BE2C (cell line): ENCODE measurements at places on chromosomes 3 and 15.

GRCh38 chr3:147049305-147049704, 357.0 kb downstream of the ZIC4 start:
- no peak for DNase-seq

DNA sequence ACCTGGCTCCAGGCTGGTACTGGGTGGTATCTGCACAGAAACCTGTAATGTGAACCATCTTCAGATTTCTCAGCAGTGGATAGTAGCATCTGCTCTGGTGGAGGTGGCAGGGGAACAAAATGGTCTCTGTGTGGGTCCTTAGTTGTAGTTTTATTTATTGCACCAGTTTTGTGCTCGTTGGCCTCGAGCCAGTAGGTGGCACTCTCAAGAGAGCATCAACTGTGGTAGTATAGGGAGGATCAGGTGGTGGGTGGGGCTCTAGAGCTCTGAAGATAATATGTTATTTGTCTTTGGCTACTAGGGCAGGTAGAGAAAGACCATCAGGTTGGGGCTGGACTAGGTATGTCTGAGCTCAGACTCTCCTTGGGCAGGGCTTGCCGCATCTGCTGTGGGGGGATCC, 254.0 kb upstream of the GPR149 start:
- no peak for DNase-seq

DNA sequence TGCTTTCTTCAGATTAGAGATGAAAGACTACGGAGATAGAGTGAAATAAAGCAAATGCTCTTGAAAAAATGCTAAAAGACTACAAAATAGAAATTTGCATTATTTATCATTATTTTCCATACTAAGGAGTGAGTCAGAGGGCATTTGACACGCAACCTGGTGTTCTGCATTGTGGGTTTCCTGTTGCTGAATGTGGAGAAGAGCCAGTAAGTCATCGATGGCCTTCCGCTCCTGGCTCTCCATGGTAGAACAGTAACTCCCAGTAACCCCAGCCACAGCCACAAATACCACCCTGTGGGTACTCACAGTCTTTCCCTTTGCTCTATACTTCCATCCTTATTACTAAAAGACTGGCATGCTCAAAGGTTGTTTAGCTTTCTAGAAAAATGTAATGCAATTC, 61.5 kb downstream of the CGGBP1 start:
- DNase-seq, result no peak

DNA sequence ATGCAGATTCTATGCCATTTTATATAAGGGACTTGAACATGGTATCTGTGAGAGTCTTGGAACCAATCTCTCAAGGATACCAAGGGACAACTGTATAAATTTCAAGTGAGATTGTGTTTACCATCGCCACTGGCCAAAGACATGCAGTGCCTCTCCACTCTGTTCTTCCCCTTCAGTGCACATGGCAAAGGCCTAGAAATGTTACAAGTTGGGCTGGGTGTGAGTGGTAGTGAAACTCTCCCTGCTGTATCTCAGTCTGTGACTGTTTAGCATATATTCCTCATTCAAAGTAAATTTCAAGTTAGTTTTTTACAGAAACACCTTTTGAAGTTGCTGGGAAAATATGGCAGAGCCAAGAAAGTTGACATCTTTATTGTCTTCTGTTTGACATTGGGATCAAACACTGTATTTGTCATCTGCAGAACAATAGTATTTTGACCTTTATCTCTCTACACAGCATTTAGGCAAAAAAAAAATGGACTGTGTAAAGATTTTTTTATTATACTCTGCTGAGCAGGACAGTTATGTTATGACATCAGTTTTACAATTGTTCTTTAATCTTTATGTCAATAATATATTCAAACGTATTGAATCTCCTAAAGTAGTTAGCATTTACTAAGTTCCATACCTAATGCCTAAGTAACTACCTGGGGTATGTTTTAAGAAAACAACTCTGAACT, 101.4 kb downstream of the CCNL1 start:
- no peak for DNase-seq

DNA sequence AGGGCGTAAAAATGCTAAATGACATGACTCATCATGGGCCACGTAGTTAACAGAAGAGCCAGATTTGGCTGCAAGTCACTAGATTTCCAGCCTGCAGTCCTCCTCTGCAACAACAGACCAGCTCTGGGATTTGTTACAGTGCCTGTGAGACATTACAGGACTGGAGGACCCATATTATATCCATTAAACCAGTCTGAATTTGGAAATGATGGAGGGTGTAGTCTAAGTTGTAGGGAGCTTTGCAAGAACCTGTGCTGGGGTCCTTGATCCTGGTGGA, 10.8 kb downstream of the ZNF774 start:
- DNase-seq, result no peak

DNA sequence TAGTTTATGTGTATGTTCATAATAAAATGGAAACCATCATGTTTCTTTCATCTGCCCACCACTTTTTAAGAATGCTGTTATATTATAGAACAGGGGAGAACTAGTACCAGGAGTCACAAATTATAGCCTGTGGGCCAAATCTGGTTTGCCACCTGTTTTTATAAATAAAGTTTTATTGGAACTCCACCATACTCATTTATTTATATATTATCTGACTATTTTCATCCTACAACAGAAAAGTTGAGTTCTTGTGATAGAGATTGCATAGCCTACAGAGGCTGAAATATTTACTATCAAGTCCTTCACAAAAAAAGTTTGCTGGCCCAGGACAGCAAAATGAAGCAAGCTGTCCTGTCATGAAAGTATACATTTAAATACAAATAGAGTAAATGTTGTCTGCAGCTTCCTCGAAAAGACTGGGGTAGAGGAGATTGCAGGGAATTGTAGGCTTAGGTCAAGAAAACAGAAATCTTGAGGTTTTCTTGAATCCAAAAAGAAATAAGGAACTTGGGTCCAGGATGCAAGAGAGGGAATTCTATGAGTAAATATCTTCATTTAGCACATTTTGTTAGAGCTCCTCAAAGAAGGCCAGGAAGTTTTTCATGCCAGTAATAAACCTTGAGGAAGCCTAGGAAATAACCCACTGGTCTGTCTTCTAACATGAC, 41.1 kb downstream of the FILIP1L start:
- DNase-seq, result no peak

GRCh38 chr3:180062771-180063170, 26.0 kb upstream of the PEX5L start:
- DNase-seq, result no peak
